ENCODE measurements at places on chromosomes 2 and 18. TPM values are rescaled to one million over a fixed set of nuclear protein-coding genes. Genes with fewer than 3 reads are reported as not detected.

ADD2 gene
- not detected for total RNA-seq

CD8A gene
- under 0.01 TPM for total RNA-seq

CFC1 gene
- not detected for total RNA-seq

CD302 gene
- total RNA-seq, result 0.13 TPM

CGREF1 gene
- 0.53 TPM for total RNA-seq

AAMP gene
- 205 TPM for total RNA-seq

ASXL3 gene
- under 0.01 TPM for total RNA-seq

TOGARAM2 gene
- not detected for total RNA-seq

TEX44 gene
- not detected for total RNA-seq

Data from bronchial epithelial cell (primary cell).